HAP-1 (cell line): ENCODE measurements at places on chromosomes 5 and 9.

GRCh38 chr5:106510321-106510720, 1160.4 kb downstream of the EFNA5 start:
- no peak for DNase-seq

DNA sequence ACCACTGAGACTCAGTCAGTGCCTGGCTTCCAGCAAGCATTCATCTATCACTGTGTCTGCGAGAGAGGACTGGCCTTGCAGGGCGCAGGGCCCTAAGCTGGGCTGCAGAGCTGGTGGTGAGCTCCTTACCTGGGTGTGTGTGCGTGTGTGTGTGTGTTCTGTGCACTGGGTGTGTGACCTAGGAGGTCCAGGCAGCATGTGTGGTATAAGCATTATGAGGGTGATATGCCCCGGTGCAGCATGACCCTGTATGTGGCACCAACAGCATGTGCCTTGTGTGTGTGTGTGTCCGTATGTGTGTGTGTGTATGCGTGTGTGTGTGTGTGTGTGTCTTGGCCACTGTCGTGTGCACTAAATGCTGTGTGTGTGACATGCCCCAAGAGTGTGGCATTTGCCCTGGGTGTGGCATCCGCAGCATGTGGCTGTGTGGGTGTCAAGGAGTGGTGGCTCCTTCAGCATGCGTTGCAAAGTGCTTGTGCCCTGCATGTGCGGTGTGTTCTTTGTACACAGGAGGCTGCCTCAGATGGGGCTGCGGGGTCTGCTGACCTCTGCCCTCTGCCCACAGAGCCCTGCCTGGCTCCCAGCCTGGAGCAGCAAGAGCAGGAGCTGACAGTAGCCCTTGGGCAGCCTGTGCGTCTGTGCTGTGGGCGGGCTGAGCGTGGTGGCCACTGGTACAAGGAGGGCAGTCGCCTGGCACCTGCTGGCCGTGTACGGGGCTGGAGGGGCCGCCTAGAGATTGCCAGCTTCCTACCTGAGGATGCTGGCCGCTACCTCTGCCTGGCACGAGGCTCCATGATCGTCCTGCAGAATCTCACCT, 3.3 kb downstream of the FGFR4 start:
- no peak for DNase-seq

- peak; percentile 71 for DNase-seq
These were observed 6.7 kb downstream of the NRARP start for GRCh38 chr9:137295238-137295811.

DNA sequence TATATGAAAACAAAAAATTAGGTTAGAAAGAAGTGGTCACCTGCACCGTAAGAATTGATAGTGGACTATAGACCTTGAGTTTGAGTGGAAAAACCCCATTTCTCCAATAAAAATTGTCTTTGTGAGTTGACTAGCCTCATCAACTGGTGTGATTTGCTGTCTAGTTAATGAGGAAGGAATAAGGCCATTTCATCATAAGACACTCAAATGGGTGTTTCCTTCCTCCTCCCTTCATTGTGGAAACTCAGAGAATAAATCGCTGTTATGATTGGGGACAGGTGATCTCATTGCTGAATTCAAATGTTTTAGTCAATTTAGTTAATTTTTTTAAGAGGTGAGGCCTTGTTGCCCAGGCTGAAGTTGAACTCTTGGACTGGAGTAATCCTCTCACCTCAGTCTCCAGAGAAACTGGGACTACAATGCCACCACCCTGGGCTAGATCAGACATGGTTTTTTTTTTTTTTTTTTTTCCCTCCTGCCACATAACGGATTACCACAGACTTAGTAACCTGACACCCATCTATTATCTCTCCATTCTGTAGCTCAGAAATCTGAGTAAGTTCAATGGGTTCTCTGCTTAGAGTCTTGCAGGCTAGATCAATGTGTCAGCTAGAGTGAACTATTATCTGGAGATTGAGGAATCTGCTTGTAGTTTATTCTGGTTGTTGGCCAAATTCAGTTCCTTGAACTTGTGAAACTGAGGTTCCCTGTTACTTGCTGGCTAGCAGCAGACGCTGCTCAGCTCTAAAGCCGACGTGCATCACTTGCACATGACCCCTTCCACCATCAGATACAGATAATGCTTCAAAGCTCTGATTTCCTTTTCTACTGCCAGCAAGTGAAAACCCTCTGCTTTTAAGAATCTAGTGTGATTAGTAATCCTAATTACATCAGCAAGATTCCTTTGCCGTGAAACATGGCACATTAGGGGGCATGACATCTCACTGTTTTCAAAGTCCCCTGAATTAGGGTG, 663.8 kb upstream of the CDH9 start:
- peak; percentile 43 for DNase-seq

DNA sequence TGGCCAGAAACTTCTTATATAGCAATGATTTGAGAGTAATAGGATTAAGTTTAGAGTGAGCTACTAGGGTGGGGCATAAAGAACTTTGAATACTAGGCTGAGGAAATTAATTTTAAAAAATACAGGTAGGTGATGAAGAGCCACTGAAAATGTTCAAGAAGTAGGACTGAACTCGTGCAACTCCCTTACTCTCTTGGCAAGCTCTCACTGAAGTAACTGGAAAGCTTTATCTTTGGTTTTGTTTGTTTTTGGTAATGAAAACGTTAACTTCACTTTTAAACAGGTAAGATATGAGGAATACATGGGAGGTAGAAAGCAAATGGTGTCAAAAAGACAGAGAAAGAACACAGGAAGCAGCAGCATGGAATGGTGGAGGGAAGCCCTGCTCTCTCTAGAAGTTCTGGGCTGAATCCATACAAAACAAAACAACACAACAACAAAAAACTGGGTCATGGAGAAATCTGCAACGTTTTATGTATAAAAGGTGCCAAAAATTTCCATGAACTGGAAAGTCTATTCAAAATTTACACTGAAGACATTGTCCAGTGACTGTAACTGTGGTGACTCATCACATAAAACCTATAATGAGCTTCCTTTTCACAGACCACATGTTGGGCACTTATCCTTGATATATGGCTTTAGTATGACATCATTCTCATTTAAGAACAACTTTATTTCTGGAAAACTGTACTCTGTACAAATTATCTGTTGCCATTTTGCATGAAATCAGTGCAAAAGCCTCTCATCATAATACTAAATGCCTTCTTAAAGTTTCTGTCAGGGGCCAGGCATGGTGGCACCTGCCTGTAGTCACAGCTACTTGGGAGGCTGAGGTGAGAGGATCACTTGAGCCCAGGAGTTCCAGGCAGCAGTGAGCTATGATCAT, 91.2 kb upstream of the CHD1 start:
- DNase-seq = peak; percentile 59

DNA sequence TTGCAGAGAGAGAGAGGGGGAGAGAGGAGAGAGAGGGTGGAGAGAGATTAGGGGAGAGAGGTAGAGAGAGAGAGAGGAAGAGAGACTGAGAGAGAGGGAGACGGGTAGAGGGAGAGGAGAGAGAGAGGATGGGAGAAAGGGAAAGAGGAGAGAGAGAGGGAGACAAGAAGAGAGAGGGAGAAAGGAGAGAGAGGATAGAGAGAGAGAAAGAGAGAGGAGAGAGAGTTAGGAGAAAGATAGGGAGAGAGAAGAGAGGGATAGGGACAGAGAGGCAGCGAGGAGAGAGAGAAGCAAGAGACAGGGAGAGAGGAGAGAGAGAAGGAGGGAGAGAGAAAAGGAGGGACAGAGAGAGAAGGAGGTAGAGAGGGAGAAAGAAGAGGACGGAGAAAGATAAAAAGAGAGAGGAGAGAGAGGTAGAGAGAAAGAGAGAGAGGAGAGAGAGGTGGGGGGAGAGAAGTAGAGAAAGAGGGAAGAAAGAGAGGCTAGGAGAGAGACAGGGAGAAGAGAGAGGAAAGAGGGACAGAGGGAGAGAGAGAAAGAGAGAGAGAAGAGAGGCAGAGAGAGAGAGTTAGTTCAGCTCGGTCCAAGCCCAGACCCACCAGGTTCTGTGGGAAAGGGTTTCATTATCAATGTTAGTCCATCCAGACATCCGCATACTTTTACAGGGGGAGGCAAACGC, 399.3 kb downstream of the ZSWIM6 start:
- DNase-seq = no peak

DNA sequence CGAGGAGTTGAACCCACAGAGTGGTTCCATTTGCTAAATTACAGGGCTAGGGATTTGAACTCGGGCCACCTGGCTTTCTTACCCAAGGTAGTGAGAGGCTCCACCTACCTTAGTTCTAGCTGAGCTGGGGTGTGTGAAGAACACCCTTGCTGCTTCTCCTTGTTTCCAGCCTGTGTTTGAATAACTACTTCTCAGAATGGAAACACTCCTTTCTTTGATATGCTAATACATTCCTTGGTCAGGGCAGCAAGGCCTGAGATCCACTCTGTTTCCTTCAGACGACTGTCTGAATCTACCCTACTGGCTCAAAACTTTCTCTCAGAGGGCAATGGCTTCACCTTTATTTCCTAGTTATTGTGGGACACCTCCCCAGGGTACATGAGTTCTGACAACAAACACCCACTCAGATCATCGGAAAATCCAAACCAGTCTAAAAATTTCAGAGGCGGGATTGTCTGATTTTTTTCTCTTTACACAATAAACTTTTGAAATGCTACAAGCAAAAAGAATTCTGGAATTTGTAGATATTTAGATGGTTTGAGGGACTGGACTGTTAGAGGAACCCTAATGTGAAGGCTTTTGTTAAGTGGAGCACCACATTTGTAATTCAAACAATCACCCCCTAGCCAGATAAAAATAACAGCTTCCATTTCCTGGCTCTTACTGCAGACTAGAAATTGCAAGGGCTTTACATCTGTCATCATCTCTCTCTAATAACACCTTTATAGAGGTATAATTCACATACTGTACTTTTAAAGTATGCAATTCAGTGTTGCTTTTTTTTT, 4.0 kb upstream of the ATP6V1G1 start:
- peak; percentile 70 for DNase-seq

DNA sequence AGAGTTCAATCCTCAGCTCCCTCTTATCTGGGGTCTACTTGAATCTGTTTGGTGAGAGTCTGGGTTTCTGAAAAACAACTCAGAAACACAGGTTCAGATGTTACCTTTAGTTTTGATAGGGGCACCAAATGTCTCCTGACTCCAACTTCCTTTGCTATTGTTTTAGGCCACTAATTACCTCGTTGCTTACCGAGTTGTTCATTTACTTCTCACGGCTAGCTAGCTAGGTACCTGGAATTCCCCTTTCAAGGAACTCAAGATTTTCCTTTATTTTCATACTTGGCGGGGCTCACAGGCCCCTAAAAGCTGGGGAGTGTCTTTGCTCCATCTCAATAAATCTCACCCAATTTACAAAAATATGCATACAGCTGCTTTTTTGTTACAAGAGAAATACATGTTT, 111.4 kb downstream of the SLC28A3 start:
- no peak for DNase-seq

GRCh38 chr5:126676195-126676624, 75.5 kb downstream of the PHAX start:
- DNase-seq = peak; percentile 69

- DNase-seq = no peak
These were observed 50.0 kb downstream of the RGS3 start for GRCh38 chr9:113513536-113513935.

DNA sequence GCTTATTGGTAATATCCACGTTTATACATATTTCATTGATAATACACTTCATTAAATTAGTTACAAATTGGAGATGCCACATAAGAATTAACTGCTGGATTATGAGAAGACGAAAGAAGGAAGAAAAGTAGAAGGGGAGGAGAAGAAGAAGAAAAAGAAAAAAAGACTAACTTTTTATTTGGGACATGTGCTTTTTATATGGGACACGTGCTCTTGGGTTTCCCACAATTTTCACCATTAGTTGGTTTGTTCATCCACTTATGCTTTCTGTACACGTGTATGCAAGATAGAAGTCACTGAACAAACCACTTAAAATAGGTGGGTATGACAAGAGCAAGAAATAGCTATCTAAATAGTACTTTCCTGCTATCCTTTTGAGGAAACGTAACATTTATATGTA, 98.6 kb downstream of the MRPS30 start:
- DNase-seq = no peak

- DNase-seq = no peak
These were observed 57.1 kb downstream of the SEMA6A start for GRCh38 chr5:116517488-116517887.

DNA sequence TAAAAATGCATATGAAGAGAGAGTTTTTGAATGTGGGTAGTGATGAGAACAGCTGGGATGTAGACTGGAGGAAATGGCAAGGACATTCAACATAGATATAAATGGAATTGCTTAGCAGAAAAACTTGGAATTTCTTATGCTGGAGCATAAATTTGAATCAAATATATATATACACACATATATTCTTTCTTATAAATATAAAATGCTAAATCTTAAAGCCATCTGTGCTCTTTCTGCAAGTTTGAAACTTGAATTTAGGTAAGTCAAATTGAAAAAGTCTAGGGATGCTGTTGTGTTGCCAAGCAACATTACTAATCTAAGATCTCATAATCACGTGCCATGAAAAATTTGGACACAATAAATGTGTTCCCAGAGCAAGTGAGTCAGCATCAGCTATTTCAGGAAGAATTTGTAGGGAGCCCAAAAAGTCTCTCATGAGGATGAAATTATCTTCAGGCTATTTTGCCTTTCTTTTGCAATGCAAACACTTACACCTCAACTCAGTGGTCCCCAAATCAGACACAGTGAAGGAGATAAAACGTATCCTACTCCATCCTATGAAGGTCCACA, 58.4 kb upstream of the ALDH1A1 start:
- no peak for DNase-seq

GRCh38 chr9:75116306-75116705, 28.0 kb downstream of the OSTF1 start:
- DNase-seq = no peak
